A549 (cell line): ENCODE measurements at places on chromosomes 5 and 9. TPM values are rescaled to one million over a fixed set of nuclear protein-coding genes. Genes with fewer than 3 reads are reported as not detected.

GRCh38 chr5:159990506-159990905, 18.4 kb upstream of the TTC1 start:
- DNase-seq = no peak

DNA sequence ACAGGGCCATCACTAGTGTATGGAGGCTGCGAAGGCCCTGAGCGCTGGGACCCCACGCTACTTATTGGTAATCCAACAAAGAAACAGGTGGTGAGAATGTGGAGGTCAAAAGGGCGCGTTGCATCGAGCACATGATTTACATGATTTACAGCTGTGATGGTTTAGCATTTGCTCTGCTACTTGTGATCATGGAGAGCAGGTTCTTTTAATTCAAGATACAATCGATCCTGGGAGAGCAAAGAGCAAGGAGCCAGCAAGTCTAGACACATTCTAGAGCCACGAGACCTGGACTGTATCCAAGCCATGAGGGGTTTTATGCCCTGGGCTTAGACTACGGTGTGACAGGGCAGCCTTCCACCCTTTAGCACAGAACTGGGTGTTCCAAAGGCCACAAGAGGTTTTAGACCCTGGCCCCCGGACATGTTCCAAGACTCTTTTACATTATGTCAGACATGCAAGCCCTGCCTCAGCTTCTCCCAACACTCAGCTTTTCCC, 47.0 kb upstream of the CLK4 start:
- no peak for DNase-seq

DNA sequence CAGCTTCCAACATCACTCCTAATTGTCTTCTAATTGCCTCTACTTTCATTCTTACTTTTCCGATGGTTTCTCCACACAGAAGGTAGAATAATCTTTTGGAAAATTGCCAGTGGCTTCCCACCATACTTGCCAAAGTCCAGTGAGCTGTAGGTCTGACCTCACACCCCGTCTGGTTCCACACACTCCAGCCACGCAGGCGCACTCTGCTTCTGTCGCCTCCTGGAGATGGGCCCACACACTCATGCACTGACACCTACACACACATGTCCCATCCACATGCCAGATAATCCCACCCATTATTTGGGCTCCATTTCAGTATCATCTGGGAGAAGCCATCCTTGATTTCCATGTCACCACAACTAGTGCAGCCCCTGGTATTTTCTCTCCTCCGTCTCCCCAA, 12.7 kb downstream of the SHC3 start:
- DNase-seq = no peak

DNA sequence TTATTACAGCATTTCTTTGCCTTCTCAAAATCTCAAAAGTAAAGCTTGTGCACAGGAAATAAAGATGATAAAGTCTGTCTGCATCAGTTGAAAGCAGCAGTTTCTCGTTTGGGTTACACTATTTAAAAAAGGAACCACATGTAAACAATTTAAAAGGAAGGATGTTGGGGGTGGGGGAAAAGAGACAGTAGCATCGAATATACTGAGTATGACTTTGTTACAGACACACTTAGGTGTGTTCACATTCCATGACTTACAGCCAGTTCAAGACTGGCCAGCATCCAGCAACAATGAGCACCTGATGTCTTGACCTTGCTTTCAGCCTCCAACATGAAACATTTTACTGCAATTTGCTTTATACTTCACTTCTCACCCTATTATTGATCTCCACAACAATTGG, 8.7 kb downstream of the GAPT start:
- DNase-seq = no peak

DNA sequence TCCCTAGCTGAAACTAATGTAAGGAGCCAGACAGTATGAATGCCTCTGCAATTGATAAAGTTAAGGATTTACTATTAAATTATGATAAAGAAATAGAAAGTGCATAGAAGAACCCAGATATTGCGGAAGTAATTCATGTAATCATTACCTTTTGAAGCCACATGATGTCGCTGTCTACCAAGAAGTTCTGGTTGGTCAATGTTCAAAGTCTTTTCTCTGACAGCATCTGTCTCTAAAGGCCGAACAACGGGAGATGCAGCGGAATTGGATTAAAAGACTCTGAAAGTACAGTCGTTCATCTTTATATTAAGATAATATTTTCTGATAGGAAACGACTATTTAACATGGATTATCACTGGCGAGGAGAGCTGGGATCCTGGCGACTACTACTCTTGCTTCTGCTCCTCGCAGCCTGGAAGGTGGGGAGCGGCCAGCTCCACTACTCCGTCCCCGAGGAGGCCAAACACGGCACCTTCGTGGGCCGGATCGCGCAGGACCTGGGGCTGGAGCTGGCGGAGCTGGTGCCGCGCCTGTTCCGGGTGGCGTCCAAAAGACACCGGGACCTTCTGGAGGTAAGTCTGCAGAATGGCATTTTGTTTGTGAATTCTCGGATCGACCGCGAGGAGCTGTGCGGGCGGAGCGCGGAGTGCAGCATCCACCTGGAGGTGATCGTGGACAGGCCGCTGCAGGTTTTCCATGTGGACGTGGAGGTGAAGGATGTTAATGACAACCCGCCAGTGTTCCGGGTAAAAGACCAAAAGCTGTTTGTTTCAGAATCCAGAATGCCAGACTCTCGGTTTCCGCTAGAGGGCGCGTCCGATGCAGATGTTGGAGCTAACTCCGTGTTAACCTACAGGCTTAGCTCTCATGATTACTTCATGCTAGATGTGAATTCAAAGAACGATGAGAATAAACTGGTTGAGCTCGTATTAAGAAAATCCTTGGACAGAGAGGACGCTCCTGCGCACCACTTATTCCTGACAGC, at the start of gene PCDHA8:
TSS of gene PCDHA8 (plus strand) at position 210 of the 985 bp plus-strand sequence. CDS start at position 345, 135 bp downstream.
- peak; percentile 46 for DNase-seq

DNA sequence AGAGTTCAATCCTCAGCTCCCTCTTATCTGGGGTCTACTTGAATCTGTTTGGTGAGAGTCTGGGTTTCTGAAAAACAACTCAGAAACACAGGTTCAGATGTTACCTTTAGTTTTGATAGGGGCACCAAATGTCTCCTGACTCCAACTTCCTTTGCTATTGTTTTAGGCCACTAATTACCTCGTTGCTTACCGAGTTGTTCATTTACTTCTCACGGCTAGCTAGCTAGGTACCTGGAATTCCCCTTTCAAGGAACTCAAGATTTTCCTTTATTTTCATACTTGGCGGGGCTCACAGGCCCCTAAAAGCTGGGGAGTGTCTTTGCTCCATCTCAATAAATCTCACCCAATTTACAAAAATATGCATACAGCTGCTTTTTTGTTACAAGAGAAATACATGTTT, 111.4 kb downstream of the SLC28A3 start:
- DNase-seq = no peak

The GOLM1 gene
- 125 to 160 TPM (median 136 TPM) in 3 replicates for polyA plus RNA-seq

The PWWP2A gene
- 8.7 to 9.0 TPM (median 8.8 TPM) in 3 replicates for polyA plus RNA-seq

The FOXI1 gene
- polyA plus RNA-seq = not detected in 3 replicates

The SLC36A3 gene
- not detected in 3 replicates for polyA plus RNA-seq

The CDC20B gene
- polyA plus RNA-seq = not detected in 3 replicates

The HAVCR2 gene
- polyA plus RNA-seq = 0.05 to 0.17 TPM (median 0.07 TPM) in 3 replicates
